ENCODE measurements at places on chromosomes 12 and 14.

DNA sequence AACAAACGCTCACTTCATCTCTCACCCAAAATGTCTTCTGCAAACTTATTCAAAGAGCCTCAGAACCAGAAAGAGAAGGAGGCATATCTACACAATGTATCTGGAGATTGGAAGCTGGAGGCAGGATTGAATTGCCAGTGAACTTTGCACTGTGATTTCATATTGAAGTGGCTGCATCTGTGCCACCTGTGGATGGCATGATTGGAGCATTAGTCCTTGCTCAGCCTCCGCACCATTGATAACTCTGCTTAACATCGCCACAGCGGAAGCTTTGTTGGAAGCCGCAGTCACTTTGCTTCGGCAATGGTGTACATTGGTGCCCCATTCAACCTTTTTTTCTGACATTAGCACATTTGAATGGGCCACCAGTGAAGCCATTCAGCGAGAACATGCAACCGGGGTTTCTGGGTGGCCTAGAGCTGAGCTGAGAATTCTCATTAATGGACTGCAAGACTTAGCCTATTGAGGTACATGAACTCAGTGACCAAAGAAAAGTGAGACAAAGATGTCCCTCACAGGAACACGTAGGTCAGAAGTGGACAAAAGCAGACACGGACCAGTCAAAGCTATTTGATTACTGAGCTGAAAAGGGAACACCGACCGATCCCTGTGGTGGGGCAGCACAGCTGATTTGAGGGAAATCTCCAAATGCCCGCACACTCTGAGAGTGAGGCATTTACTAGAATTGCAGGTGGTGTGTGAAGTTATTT is 130.4 kb downstream of the BRMS1L start:
- DNase-seq = no peak

- no peak for DNase-seq
Observed at GRCh38 chr12:79635676-79636075, 55.1 kb downstream of the PAWR start.

- DNase-seq = no peak
Observed at GRCh38 chr14:52801014-52801712, 9.8 kb upstream of the GNPNAT1 start.

DNA sequence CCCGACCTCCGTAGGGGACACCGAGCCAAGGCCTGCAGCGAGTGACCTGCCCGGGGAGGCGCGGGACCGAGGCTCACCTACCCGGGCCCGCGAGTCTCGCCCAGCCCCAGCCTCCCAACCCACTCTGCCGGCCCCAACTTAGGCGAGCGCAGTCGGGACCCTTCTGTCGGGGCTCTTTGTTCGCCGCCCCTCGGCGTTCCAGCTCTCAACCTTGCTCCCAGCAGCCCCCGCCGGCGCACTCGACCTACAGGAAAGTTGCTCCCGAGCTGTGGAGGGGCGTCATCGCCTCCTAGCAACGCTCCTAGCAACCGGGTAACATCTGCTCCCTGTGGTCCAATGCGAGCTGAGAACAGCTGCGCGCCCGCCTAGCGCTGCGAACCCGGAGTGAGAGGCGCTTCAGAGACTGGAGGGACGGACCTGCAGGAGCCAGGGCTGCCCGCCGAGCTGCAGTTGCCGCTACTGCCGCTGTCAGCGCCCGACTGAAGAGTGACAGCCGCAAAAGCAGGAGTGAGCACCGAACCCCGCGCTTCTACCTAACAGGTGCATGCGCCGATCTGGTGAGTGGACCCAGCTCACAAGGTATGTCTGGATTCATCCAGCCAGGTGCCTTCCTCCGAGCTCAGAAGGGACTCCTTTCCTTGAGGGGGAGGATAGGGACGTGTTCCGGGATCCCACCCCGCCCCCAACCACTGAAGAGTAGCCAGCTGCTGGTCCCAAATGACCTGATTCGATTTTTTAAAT is 355.0 kb downstream of the SNAPC1 start:
- peak; percentile 77 for DNase-seq

GRCh38 chr12:51533799-51534198 is 57.2 kb upstream of the SCN8A start:
- DNase-seq = no peak

DNA sequence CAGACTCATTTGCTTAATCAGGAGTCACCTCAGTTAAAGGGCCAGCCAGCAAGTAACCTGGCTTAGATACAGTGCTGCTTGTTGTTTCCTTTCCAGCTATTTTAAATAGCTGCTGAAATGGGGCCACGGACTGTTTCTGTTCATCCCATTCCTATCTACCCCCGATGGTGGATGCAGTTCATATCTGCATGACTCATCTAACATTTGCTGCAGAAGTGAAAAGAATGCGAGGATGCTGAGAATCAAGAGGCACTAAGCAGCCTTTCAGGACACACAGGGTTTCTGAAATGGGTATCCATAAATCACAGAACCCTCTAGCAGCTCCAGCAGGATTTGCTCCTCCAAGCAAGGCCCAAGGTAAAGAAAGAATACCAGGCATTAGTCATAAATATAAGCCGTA is 60.2 kb upstream of the RTRAF start:
- DNase-seq = no peak

- DNase-seq = no peak
Observed at GRCh38 chr14:23079716-23080115, 15.2 kb downstream of the ACIN1 start.

DNA sequence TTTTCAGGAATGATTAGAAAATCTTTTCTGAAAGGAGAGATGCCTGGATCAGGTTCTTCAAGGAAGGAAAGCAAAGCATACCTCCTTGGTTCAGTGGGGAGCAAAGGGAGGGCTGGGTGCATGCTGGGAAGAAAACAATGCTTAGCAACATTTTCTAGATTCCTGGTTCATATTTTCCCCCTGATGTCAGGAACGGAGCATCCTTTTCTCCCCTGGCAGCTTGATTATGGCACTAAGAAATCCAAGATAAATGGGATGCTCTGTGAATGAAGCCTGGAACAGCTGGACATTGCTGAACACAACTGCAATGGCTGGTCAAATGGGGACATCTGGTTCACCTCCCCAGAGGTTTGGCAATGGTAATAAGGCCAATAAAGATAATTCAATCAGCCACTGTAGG is 50.9 kb downstream of the KCNA5 start:
- DNase-seq = no peak

GRCh38 chr14:57355081-57355800 is 35.1 kb upstream of the NAA30 start:
- no peak for DNase-seq

DNA sequence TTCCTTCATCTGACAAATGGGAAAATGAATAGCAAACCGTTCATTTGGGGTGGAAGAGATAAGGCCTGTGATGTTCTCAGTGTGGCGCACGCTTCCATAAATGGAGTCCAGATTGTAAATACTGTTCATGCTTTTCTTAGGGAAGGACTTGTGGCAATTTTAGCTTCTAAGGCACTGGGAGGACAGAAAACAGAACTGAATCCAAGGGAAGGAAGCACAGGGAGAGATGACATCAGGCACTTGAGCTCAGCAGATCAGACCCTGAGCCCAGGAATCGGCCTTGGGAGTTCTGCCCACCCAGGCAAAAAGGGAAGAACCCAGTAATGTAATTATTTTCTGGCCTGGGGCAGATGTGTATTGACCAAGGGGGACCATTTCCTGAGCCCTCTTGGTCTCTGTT is 7.2 kb upstream of the SH2B3 start:
- no peak for DNase-seq

GRCh38 chr12:112907415-112908157 is 824 bp downstream of the OAS1 start:
- DNase-seq = no peak

DNA sequence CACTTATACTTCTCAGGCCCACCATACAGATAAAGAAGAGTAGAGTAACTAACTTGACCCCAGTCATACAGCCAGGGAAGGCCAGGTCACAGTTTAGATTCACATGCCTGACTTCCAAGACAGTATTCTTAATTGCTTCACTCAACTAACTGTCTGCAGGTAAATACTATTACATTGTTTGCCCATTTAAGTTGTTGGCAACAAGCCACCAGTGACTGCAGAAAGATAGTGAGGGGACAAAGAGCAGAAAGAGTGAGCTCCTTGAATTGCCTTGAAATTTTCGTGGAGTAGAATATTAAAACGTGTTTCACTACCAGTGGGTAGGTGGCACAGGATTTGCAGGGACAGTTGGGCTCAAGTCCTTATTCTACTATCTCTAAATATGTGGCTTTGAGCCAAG is 146.3 kb upstream of the RMST start:
- DNase-seq = no peak

- no peak for DNase-seq
Observed at GRCh38 chr14:33932576-33933345, 18.1 kb downstream of the EGLN3 start.

DNA sequence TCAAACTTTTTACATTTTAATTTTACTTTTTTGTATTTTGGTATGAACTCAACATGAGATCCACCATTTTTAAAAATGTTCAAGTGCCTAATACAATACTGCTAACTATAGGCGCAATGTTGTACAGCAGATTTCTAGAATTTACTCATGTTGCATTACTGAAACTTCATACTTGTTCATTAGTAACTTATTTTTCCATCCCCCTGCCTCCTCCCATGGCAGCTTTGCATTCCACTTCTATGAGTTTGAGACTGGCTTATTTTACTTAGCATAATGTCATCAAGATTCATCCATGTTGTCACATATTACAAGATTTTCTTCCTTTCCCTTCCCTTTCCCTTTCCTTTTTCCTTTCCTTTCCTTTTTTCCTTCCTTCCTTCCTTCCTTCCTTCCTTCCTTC is 825.9 kb downstream of the SLC16A7 start:
- no peak for DNase-seq

- no peak for DNase-seq
Observed at GRCh38 chr12:54232790-54233189, 44.0 kb upstream of the SMUG1 start.

DNA sequence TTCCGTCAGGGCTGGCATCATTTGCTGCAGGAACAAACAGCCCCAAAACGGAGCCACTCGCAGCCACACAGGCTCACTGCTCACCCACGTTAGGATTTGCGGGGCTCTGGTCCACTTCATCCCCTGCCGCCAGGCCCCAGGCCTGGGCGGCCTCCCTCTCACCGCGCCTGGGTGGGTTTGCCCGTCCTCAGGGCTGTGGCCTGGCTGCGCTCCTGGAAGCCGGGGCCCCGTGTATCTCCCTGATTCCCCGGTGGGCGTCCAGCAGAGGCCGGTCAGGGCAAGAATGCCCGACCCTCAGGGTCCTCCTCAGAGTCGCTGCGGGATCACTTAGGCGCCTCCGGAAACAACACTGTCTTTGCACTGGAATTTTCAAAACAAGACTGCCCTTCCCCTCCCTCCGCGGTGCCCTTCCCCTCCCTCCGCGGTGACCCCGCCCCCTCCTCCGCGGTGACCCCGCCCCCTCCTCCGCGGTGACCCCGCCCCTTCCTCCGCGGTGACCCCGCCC is 15.7 kb upstream of the FBRSL1 start:
- DNase-seq = no peak

DNA sequence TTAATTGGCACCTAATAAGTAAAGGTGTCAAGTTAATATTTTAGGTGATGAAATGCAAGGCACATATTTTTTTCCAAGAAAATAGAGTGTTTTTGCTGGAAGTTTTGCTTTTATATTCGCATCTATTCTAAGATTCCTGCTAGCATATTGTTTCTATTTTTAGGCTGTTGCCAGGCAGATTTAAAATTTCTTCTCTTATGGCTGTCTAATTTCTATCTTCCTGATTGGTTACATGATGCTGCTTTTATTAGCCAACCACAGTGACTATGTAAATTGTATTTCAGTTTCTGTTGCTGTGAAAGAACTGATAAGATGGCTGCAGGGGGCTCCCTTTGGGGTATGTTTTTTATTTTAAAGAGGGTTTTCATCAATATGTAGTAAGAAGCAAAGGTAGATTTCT is 42.7 kb downstream of the ATF7IP start:
- no peak for DNase-seq

DNA sequence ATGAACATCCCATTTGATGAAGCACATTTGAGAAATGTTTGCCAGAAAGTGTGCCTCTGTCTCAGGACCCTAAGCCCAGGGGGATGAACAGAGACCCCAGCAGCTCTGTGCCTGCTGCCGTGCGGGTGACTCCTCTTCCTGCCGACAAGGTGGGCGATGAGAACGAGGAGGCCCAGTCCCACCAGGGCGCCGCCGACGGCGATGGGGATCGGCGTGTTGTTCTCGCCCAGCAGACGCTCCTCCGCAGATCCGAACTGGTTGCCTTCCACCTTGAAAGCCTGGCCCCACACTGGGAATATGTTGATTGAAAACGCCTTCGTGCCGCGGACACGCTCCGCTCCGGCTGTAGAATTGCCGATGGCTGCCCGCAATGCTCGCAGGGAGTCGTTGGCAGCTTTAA is 44.1 kb downstream of the LRTM2 start:
- no peak for DNase-seq

DNA sequence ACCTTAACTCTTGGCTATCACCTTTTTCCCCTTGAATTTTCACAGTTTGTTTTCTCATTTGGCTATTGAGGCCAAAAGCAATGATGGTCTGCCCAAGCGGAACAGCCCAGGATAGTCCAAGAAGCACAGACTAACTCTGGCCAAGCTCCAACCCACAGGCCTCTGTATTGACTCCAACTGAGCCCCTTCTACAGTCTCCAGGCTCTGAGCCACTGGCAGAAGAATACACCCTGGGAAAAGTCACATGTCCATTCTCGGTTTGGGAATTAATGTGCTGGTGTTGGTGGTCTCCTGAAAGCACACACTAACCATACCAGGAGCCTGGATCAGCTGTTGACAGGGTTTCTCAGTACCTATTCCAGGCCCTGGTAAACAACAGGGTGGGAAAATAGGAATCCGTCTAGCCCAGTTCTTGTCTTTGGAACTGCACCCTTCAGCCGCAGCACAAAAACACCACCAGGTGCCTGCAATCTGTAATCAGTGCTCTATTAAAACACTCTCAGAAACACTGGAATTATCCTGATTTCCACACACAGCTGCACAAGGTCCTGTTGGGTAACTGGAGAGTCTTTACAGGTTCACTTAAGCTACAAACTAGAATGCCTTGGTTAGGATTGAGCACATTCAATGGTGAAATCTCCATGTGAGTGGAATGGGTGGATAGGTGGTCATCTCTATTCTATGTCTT is 63.6 kb downstream of the STXBP6 start:
- no peak for DNase-seq

DNA sequence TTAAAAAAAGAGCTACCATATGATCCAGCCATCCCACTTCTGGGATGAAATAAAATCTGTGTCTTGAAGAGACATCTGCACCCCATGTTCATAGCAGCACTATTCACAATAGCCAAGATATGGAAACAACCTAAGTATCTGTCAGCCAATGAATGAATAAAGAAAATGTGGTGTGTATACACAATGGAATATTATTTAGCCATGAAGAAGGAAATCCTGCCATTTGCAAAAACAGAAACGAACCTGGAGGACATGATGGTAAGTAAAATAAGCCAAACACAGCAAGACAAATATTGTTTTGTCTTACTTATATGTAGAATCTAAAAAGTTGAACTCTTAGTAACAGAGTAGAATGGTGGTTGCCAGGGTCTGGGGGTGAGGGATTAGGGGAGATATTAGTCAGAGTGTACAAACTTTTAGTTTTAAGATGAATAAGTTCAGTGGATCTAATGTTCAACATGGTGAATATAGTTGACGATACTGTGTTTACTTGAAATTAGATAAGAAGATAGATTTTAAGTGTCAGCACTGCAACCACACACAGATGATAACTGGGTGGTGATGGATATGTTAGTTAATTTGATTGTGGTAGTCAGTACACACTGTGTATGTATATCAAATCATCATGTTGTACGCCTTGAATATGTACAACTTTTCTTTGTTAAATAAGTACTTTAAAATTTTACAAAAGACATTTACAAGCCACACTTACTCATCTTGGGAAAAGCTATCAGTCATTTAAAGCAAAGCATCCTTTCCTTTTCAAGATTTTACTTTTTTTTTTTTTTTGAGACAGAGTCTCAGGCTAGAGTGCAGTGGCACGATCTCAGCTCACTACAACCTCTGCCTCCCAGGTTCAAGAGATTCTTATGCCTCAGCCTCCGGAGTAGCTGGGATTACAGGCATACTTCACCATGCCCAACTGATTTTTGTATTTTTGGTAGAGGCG is 89.9 kb downstream of the BICD1 start:
- DNase-seq = no peak
